ENCODE measurements at places on chromosomes 1 and 21. TPM values are rescaled to one million over a fixed set of nuclear protein-coding genes. Genes with fewer than 3 reads are reported as not detected.

The ITLN2 gene
- total RNA-seq = not detected

The HNRNPU gene
- total RNA-seq = 220 TPM

The TRIM45 gene
- total RNA-seq = 4.6 TPM

DNA sequence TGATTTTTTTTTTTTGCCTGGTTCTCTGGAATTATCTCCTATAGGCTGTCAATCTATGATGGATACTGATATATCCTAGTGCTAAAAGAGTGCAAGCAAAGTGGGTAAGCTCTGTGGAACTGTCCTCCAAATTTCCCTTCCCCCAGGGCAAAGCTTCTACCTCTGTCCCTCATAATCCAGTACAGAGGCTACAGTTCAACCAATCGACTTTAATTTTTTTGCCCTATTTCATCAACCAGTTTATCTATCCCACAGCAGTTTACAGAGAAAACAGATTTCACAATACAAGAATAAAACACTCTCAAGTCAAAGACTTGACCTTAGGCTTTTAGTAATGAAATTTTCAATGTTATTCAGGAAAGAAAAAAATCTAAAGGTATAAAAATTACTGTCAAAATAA, 13.9 kb downstream of the PUM1 start:
- DNase-seq = no peak

DNA sequence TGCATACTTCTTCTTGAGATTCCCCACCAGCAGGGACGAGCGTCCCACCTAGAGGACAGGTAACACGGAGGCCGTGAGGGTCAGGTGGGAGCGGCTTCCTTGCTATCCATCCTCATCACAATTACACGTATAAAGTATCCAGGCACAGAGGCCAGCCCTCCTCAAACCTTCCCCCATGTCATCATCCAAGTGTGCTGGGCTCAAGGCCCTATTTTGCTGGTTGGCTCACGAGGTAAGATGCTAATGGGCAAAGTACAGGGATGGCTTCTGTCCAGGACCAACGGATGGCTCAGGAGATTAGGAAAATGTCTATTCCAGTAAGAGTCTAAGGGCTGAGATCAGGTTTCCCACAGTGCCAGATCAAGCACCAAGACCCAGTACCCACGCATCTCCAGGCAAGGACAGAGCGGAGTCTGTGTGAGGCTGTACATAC, 11.5 kb upstream of the A3GALT2 start:
- DNase-seq = no peak

DNA sequence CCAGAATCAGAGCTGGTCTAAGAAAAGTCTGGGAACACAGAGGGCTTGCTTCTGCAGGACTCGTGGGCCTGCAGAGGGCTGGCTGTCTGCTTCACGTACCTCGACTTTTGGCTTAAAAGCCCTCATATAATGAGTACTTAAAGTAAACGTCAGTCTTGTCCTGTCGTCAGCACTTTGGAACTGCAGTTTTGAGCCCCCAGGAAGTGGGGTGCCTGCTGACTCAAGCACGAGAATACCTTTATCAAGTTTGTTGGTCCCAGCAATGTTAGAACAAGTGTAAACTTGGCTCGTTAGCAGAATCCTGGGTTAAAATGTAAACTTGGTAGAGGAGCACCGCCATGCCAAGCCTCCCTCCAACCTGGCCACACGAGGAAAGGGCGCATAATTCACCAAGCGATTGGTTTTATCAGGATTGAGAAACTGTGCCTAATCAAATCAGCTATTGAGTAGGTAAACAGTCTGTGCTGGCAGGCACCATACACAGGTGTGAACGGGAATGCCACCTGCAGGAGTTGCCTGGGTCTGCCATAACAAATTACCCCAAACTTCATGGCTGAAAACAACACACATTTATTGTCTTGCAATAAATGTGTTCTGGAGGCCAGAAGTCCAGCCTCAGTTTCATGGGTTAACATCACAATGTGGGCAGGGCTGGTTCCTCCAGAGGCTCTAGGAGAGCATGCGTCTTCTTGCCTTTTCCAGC, 45.0 kb upstream of the FHAD1 start:
- DNase-seq = no peak

DNA sequence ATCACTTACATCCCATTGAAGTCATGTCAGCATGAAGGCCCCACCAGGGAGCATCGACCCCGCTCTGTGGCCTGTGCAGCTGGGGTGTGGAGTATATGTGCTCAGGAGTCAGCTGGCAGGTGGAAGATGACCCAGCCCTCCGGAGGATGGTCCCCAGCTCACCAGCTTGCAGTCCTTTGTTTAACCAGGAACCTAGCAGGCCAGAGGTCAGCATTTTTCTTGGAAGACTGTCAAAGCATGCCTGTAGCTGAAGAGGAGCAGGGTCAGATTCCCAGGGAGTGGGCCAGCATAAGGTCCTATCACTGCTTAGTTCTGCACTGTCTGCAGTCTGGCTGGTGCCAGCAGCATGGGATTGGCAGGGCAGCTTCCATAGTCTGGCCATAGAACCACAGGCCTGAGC, 12.7 kb downstream of the NFASC start:
- no peak for DNase-seq

DNA sequence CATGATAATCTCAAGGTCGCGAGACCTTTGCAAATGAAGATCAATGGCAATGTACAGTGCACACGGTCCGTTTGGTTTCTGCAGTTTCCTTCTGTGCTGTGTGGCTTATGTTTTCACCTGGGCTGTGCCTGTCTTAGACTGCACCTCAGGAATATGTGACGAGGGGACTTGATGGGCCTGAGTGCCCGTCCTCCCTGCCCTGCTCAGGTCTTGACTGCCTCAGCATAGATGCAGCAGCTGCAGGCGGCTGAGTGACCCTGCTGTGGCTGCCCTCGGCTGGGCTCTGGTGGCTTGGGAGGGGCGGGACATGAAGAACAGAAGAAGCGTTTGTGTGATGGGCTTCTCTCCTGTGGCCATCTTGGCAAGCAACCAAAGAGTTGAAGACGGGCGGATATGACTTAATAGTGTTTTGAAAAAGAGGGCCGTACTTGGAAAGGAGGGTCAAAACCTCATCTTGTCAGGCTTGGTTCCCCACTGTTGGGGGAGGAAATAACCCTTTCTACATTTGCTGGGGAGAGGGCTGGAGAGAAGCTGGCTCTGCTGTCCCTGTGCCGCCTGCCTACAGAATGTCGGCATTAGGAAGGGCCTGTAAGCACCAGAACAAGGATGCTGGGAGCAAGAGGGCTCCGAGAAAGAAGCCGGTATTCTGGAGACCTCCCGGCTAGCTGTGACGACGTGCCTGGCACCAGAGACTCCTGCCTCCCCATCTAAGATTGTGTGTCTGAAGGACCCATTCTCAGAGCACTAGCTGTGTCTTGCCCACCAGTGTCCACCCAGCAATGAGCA, 7.1 kb downstream of the MYBPHL start:
- no peak for DNase-seq

GRCh38 chr21:32392880-32393676, at the start of gene URB1:
URB1 (minus strand) TSS chr21:32393012; CDS start chr21:32392910, 102 bp downstream.
- peak; percentile 91 for DNase-seq

DNA sequence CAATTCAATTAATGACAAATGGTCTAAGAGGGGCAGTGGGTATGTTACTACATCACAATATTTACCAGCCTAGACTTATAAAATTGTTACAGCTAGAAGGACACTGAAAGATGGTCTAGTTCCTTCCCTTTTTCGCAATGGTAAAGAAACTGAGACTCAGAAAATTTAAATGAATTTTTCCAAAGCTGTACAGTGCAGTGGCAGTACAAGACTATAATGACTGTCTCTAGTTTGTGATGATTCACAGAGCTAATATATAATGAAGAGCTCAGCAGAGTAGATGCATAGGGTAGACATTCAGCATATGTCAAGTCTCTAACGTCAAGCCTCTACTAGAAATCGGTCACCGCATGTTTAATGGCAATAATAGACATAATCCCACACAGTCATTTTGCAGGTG, 4.6 kb downstream of the PLPP3 start:
- DNase-seq = no peak

DNA sequence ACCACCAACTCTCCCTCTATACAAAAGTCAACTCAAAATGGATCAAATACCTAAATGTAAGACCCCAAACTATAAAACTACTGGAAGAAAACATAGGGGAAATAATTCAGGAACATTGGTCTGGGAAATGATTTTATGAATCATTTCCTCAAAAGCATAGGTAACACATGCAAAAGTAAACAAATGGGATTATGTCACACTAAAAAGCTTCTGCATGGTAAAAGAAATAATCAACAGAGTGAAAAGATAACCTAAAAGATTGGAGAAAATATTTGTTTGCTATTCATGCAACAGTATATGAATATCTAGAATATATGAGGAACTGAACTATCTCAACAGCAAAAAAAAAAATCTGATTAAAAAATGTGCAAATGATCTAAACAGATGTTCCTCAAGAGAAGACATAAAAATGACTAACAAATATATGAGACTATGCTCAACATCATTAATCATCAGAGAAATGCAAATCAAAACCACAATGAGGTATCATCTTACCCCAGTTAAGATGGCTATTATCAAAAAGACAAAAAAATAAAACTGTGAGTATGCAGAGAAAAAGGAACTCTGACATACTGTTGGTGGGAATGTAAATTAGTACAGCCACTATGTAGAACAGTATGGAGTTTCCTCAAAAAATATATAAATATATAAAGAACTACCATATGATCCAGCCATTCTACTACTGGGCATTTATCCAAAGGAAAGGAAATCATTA, 47.8 kb downstream of the VCAM1 start:
- no peak for DNase-seq

DNA sequence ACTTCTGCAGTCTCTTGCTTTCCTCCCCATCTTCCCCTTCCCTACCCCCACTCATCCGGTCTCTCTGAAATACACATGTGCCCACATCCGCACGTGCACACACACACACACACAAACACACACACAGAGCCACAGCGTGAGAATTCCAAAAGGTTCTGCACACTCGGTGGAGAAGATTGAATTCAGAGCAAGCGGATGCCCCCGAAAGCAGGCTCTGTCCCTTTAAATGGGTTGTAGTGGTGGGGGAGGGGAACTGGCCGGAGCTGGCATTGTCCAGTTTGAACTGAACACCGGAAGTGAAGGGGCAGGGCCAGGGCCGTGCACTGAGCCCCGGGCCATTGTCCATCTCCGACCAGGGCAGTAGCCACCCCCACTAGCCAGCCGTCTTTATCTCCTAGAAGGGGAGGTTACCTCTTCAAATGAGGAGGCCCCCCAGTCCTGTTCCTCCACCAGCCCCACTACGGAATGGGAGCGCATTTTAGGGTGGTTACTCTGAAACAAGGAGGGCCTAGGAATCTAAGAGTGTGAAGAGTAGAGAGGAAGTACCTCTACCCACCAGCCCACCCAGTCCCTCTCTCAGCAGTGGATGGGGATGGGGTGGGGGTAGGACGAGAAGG, 1.3 kb upstream of the LIN28A start:
- DNase-seq = no peak

DNA sequence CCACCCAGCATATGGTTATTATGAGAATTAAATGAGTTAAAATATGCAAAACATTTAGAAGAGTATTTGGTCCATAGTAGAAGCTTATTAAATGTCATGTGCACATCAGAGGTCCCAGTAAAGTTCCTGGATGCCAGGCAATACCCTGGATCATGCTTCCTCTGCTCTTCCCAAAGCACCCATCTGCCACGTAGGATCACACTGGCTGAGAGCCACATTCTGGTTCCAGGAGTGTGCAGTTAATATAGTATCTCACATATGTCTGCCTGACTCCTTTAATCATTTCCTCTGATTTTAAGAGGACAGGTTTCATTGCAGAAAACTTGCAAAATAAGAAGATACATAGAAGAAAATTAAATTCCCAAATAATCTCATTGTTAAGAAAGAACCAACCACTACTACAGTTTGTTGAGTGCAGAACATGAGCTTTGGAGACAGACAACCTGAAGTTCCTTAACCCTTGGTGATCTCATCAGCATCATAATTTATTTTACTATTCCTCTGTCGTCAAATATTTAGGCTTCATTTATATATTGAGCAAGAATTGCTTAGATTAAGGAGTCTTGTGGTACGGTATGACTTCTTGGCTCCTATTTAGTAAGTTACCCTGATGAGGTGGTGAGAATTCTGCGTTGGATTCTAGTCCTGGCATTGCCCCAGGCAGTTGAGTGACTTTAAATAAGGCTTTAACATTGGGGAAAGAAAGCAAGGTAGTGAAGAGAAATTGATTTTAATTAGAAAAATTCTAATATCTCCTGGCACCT, 12.3 kb downstream of the SGIP1 start:
- no peak for DNase-seq

GRCh38 chr1:34784751-34785221, 3.8 kb downstream of the GJB3 start:
- DNase-seq = no peak

- DNase-seq = no peak
These were observed 8.3 kb upstream of the ATF3 start for GRCh38 chr1:212600071-212600915.

- no peak for DNase-seq
These were observed 43.5 kb downstream of the STYXL2 start for GRCh38 chr1:167137332-167137781.

GRCh38 chr1:23796466-23797271, 3.9 kb downstream of the GALE start:
- no peak for DNase-seq

DNA sequence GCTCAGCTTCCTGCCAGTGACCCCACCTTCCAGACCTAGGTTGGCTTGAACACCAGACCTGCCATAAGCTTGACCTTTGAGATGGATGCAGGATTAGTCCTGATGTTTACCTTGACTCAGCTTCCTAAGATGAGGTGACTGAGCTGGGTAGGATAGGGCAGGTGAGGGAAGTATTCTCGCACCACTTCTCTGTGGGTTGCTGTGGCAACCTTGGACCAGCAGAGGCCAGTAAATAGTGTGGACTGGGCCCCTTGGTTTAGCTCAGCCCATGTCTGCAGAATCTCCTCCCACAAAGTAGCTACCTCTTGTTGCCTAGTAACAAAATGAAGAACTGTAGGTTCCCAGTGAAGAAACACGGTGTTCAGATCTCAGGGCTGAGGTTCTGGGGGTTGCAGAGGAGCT, 8.4 kb downstream of the RPS6KA1 start:
- no peak for DNase-seq

- peak; percentile 44 for DNase-seq
These were observed 25.4 kb upstream of the S100A7 start for GRCh38 chr1:153485863-153486262.

DNA sequence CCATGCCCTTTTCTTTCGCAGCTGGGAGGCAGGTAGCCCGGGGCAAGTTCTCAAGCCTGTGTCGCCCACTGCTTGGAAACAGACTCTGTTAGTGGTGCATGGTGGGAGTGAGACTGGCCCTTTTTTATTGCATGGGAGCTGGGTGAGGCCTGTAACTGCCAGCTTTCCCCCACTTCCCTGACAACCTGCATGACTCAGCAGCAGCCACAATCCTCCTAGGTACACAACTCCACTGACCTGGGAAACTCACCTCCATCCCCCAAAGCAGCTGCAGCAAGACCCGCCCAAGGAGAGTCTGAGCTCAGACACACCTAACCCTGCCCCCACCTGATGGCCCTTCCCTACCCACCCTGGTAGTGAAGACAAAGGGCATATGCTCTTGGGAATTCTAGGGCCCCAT, 25.8 kb downstream of the PIGP start:
- DNase-seq = no peak

DNA sequence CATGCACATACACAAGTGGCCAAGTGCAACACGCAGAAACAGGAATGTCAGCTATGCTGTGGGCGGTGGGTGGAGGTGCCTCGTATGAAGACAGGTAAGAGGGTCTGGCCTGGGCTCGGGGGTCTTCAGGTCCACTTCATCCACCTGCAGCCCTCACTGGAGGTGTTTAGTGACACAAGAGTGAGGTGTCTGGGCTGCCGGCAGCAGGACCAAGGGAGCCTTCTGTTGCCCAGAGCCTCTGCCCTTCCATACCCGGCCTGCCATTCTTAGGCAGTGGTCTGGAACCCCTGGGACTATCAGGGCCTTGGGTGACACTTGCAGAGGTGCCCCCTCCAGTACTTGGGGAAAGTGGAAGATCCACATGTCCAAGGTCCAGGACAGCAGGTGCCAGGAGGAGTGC, 21.7 kb upstream of the ACTRT2 start:
- no peak for DNase-seq

Data from uterus (tissue), 4 donors.